Stimulated activated CD4-positive, alpha-beta T cell treated with anti-CD3 and anti-CD28 coated beads, TNF-alpha, amount 100 ng/mL, for 1 hour (primary cell): ENCODE measurements at places on chromosomes 4 and X.

DNA sequence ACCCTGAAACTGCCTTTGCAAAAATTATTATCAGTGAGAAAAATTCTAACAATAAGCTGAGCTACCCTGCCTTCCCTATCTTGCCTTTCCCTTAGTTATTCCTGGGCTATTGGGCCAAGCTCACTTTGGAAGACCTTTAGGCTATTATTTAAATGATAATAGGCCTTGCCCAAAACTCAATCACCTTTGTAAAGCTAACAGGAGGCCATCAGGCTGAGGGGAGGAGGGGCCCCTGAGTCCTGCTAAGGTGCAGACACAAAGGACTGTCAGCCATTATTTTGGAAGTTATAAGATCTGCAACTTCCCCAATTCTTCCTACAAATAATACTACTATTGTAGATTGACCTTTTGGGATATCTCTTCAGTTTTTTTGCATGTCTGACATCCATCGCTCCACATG is 278.8 kb upstream of the DIAPH2 start:
- DNase-seq, result no peak

GRCh38 chrX:149628280-149628679 is 3.3 kb downstream of the TMEM185A start:
- DNase-seq, result no peak

DNA sequence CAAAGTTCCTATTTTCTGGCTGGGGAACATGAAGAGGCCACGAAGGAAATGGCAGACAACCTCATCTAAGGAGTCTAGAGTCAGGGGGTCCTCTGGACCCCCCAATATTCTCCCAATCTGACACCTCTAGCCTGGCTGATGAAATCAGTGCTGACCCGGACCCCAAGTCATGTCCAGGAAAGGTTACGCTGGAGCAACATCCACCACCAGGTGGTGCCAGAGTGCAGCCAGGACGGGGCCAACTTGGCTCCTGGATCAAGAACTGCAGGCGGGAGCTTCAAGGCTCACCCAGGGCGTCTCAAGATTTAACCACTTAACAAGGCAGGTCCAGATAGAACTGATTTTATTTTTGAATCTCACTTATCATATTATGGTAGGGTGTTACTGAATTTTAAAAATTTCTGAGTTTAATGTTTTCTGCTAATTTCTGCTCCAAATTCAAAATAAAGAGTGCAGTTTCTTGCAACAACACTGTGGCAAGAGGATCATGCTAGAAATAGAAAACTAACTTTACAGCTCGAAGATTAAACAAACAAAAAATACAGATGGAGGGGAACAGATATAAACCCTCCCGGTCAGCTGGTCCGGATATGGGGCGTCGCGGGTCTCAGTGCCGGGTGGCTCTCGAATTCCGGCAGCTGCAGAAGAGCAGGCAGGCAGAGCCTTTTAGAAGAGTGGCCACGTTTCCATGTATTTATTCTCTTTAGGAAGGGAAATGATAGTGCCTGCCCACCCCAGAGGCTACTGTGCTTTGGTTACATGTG is 135.5 kb downstream of the AFAP1 start:
- DNase-seq, result peak; percentile 56

- DNase-seq, result no peak
These were observed 631.7 kb downstream of the SMARCA1 start for GRCh38 chrX:128891554-128891953.

DNA sequence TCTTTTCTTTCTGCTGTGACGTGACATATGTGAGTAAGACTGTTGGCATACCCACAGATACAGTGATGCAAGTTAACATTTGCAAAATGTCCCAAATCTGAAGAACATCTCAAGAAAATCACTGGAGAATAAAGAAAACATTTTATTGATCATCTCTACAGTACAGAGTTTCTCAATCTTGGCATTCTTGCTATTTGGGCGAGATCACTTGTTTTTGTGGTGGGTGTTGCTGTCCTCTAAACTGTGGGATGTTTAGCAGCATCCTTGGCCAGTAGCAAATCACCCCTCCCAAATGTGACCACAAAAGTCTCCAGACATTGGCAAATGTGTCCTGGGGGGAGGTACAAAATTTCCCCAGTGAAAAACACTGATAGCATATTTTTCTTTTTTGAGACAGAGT is 28.8 kb downstream of the AMELX start:
- DNase-seq, result no peak

DNA sequence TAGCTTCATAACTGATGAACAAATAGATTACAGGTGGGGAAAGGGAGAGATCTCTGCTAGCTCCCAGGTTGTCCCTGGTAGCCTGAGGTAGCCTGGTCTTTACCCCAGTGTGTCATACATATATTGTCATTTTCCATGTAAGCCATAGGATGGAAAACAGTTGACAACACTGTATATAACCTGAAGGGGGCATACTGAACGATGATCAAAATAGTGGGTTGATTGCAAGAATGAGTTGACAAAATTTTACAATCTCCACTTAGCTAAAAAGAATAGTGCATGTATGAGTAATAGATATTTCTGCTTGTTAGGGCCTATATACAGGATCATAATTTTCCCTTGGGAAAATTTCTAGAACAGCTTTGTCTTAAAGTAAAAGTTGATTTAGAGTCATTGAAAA is 304.1 kb upstream of the HAND2 start:
- no peak for DNase-seq
